Thoracic aorta (tissue), 2 donors: ENCODE measurements at places on chromosomes 2 and 18. TPM values are rescaled to one million over a fixed set of nuclear protein-coding genes. Genes with fewer than 3 reads are reported as not detected.

DNA sequence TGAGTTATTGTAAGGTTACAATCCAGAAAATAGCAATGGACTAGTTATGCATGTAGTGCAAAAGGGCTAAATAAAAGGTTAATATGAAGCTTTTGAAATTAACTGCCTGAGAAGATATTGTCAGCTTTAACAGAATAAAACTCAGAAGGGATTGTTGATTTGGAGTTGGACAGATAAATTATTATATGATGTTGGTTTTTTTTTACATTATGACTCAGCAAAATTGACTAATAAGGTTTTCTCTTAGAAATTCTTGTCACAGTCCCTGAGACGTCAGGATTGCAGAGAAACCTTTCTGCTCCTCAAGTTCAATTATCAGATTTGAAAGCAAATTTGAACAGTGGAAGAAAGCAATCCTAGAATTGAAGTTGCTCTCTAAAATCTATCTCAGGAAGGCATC, 946.9 kb downstream of the CBLN2 start:
- no peak for DNase-seq
- no peaks in the 10 kb centered on the region for H3K36me3 ChIP-seq
- no peak overlapping the region for H3K27ac ChIP-seq

DNA sequence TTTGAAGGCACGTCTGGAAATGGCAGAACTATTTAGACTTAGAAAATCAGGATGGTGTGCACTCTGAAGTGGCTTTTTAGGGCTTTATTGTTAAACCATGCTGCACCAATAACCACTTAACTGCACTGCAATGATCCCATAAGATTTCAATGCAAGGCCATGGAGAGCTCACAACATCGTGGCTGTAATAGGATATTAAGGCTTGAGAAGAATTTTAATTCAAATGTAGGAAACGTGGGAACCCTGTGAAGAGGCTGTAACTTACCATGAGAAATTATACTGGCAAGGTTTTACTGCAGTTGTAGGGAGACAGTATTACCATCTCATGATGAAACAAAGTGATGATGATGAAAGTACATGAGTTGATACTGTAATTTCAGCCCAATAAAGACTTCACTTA, 242.5 kb downstream of the AFF3 start:
- H3K36me3 ChIP-seq: no peaks in the 10 kb centered on the region
- no peak overlapping the region for H3K4me3 ChIP-seq
- H3K4me1 ChIP-seq: no peaks in the 10 kb centered on the region
- no peak overlapping the region for H3K27ac ChIP-seq

GRCh38 chr2:105387225-105387624, 11.6 kb downstream of the FHL2 start:
- H3K4me1 ChIP-seq: peaks cover 14% of the 10 kb centered on the region
- no peak overlapping the region for H3K27ac ChIP-seq
- H3K4me3 ChIP-seq: no peak overlapping the region
- DNase-seq: no peak
- peaks cover 13% of the 10 kb centered on the region for H3K36me3 ChIP-seq
- no peaks in the 10 kb centered on the region for H3K27me3 ChIP-seq

DNA sequence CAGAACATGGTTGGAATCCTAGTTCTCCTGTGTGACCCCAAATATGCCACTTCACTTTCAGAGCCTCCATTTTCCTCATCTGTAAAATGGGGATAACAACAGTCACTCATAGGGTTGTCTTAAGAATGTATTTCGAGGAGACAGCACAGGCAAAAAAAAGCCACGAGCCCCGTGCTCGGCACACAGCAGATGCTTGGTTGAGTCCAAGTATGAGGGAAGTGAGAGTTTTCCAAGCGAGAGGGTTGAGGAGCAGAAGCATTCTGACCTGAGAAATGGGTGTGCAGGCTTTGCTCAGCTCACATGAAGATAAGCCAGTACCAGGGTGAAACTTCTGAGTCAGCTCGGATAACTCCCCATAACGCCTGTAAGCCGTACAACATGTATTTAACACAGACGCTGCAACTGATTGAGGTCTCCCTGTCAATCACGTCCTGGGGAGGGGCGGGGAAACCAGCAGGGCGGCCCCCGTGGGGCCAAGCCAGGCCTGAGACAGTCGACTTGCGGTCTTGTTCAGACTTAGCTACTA, 23.0 kb upstream of the ODC1 start:
- H3K4me3 ChIP-seq: no peak overlapping the region
- H3K27me3 ChIP-seq: no peaks in the 10 kb centered on the region
- H3K27ac ChIP-seq: no peak overlapping the region
- no peaks in the 10 kb centered on the region for H3K36me3 ChIP-seq

The OSR1 gene
- total RNA-seq: 90.7 TPM
